Iris pigment epithelial cell (primary cell): ENCODE measurements at places on chromosomes 2 and 18.
A peak's percentile ranks its signal among the peaks of the same experiment; 100 is the strongest.

DNA sequence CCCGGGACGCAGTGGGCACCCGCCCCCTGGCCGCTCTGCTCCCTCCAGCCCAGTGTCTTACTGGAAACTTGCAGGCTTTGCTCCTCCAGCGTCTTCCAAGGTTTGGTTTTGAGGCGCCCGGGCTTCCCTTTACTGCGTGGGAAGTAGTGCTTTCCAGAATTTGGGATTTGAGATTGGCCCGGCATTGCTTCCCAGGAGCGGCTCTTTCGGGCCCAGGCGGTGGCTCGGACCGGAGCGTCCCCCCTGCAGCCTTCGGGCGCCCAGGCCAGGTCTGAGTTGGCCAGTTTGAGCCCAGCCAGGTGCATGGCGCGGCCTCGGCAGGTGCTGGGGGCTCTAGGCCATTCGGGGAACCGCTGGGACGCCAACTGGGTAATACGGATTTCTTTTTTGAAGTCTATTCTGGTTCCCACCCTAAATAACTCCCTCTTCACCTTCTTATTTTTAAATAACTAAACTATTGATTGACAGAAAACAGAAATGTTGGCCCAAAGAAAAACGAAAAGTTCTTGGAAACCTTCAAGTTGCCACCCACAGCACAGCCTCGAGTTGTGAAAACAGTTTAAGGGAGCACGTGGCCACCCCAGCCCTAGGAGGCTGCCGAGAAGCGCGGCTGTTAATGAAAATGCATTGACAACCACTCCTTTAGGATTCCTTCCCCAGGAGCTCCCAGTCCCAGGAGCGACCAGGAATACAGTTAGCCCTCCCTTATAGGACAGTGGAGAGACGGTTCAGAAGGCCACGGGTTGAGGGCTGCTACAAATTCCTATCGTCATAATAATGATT is 766 bp downstream of the SNTG2 start:
- DNase-seq, result no peak

DNA sequence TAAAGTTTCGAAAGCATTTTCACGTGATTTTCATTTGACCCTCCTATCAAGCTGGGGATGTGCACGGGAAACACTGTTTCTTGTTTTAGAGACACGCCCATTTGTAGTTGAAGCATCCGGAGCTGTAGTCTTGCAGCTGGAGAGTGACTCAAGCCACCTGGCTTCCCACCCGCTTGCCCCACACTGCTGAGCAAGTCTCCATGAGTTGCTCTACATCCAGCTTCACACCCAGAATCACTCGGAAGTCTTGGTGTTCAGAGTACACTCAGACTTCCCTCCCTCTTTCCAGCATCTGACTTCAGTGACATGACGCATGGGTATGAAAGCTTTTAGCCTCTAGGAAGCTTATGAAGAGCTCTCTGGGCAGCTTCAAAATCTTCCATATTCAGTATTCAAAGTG is 262.4 kb downstream of the NBAS start:
- peak; percentile 24 for DNase-seq

GRCh38 chr2:234747833-234748559 is 203.8 kb upstream of the SH3BP4 start:
- peak; percentile 22 for DNase-seq

DNA sequence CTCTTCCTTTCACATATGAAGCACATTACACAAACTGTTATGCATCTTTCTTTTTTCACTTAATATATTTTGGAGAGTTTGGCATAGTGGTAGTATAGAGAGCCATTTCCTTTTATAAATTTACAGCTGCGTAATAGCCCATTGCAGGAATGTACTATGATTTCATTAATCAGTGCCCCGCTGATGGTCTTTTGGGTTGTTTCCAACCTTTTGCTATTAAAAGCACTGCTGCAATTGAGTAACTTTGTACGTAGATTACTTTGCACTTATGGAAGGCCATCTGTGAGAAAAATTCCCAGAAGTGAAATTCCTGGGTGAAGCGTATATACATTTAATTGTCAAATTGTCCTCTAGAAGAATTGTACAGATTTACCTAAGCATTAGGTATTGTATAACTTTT is 565.3 kb upstream of the ZNF804A start:
- DNase-seq, result no peak

- DNase-seq, result no peak
Observed at GRCh38 chr2:9220201-9220600, 13.6 kb downstream of the ASAP2 start.

- peak; percentile 39 for DNase-seq
Observed at GRCh38 chr2:28828382-28828781, 17.7 kb downstream of the SPDYA start.

DNA sequence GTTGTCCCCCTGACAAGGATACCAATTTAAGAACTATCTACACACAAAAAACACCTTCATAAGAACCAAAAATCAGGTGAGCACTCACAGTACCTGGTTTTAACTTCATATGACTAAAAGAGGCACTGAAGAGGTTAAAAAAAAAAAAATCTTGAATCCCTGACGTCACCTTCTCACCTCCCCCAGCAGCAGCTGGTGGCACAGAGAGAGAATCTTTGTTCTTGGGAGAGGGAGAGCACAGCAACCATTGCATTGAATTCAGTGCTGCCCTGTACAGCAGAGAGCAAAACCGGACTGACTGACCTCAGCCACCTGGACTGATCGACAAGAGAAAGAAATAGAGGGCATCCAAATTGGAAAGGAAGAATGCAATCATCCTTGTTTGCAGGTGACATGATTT is 566.0 kb downstream of the TMX3 start:
- DNase-seq, result no peak

- DNase-seq, result peak; percentile 15
Observed at GRCh38 chr2:70767699-70768589, at the start of gene ADD2. Gene ADD2 (minus strand): TSS chr2:70768200. CDS start chr2:70706408, 61,792 bp downstream.

DNA sequence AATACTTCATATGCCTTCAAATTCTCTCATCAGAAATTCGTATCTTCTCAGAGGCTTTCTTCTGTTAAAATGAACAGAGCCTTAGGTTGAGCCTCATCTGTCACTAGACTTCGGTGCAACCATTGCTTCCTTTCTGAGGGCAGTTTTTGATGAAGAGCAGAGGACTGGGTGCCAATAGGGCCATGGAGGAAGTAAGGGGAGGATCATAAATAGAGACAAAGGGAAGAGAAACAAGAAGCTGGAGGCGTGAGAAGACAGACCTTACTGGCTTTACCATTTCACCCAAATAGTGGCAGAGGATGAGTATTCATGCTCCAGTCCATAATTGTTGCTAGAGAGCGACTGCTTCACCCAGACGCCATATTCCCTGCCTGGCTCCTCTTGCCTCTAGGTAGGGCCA is 215.6 kb upstream of the PKDCC start:
- DNase-seq, result no peak

- DNase-seq, result no peak
Observed at GRCh38 chr2:219991116-219991515, 363.7 kb downstream of the SLC4A3 start.

DNA sequence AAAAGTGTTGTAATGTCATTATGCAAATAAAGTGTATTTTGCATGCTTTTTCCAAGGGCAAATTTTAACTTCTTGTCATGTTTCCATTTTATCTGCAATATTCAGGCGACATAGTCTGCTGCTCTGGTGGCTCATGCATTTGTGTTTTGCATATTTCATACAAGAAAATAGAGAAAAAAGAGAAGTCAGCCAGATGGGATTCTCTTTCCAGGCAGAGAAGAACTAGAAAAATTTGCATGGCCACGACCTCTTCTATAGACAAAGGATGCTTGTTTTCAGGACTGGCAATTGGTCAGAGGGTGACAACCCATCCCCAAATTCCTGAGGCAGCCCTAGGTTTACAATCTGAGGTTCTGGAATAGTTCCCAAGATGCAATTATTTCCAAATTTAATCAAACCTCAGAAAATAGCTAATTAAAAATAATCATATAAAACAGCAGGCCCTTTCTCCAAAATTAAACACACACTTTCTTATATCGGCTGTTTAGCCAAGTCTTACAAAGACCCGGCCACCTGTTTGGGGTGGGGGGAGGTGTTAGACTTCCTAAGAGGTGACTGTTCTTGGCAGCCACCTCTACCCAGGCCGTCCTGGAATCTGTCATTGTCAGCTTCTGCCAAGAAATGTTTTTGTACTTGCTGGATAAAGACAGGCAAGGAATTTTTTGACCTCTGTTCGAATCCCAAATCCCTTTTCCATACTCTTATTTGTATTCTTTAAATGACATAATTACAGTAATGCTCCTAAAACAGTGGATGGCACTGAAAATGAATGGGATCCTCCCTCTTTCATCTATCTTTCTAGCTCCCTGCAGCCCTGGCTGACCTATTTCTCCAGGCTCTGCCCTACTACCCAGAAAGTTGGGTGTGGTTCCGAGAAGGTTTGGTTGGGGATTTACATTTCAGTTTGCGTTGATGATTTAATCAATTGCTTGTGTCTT is 20.8 kb upstream of the SOS1 start:
- no peak for DNase-seq

DNA sequence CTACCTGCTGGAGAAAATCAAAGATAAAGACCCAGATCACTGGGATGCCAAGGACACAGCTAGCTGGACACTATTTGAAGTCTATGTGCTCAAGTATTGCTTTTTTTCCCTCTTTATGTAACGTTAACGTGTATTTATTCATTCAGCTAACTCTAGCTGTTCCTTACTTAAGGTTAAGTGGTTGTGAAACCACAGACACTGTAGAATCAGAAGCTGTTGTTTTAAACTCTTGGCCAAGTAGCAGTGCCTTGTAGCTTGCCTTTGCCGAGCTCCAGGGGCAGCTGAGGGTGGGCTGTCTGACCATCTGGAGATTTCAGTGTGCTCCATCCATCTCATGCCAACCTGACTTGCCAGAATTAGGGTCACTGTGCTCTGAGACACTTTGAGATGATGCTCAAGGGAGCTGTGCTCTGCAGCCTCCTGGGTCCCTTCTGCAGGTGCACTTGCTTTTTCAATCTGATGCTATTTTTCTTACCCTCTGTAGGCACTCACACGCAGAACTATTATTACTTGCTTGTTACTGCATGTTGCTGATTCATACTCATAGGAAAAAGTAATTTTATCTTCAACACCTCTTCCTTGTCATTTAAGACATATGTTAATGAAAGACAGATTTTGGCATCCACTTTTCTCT is 116.2 kb downstream of the METTL8 start:
- peak; percentile 20 for DNase-seq

- peak; percentile 90 for DNase-seq
Observed at GRCh38 chr18:50277942-50278341, 3.4 kb downstream of the MBD1 start.

GRCh38 chr2:45000341-45000901 is 8.8 kb downstream of the SIX2 start:
- DNase-seq, result no peak

DNA sequence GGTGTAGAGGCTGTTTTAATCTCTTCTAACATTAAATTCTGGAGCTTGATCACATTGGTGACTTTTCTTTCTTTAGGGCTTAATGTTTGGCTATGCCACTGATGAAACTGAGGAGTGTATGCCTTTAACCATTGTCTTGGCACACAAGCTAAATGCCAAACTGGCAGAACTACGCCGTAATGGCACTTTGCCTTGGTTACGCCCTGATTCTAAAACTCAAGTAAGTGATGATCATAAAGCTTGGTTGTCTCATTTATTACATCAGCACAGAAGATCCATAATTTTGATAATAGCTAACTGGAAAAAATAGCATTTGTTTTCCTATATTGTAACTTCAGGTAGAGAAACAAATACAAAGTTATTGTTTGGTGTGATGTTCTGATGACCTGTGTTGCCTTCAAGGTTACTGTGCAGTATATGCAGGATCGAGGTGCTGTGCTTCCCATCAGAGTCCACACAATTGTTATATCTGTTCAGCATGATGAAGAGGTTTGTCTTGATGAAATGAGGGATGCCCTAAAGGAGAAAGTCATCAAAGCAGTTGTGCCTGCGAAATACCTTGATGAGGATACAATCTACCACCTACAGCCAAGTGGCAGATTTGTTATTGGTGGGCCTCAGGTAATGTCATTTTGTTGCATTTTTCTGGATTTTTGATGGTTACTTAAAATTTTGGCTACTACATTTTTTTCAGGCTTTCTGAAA is 2.9 kb downstream of the MAT2A start:
- DNase-seq, result no peak

DNA sequence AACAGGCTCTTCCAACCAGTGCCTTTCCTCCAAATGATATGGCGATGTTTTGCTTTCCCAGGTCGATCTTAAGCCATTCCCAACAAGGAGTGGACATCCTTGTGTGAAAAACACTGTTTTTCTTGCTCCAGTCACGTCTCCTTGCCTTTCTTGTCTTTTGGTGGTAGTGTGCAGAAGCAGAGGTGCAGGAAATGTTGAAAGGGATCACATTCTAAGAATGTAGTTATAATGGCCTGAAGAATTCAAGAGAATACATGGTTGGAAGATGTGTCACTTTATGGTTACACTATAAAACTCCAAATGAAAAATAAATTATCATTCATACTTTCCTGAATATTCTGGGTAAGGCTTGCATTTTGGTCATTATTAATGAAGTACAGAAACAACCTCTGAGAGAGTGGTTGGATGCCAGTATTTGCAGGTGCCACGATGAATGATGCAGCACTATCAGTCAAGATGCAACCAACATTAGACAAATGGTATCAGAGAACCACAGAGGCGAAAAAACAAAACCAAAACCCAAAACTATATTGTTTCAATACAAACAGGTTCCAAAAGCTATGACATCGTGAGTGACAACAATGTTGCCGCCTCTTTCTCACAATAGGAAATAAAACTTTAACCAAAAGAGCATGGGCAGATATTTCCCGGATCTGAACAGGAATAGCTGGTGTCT is 27.5 kb upstream of the POLE4 start:
- no peak for DNase-seq
